ENCODE measurements at places on chromosomes 3 and 15.
A peak's percentile ranks its signal among the peaks of the same experiment; 100 is the strongest.

DNA sequence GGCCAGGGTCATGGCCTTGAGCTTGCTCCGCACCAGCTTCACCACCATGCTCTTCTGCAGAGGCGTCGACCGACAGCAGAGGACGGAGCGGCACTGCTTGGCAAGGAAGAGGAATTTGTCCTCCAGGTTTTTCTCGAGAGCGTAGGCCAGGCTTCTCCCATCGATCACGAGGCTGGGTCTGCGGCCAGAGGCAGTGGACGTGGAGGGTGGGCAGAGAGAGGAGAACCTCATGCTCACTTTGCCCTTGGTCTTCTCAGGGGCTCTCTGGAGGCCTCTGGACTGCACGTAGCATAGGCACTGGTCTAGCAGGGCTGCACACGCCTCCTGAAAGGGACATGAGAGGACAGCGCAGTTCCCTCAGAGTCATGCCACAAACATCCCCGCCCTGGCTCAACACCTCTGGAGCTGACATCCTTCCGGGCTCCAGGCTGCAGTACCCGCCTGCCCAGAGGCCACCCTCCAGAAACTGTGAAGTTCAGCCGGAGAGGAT is 168.3 kb downstream of the ATP10A start:
- DNase-seq: no peak

- no peak for DNase-seq
Observed at GRCh38 chr3:138084196-138084595, 31.2 kb downstream of the DZIP1L start.

DNA sequence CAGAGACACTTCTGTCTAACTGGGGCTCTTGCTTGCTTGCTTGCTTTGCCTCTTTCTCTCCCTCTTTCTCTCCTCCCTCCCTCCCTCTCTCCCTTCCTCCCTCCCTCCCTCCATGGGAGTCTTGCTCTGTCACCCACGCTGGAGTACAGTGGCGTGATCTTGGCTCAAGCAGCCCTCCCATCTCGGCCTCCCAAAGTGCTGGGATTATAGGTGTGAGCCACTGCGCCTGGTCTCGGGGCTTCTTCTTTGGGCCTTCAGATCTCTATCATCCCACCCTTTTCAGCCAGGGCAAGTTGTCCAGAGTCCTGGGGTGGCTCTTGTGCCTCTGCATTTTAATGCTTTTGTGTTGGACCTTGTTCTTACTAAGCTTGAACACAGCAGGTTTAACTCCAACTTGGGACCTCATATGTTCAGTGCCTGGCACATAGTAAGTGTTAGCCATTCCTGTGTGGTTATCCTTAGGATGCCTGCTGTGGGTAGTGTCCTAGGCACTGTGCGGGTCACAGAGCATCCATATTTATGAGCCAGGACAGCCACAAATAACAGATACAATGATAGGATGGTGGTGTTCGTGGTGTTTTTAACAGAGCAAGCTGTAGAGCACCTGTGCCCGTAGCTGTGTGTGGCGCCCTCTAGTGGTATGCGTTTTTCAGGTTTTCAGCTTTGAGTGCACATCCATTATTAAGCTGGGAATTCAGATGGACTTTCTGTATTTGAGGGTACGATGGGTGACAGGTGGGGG is 75.1 kb downstream of the CCK start:
- peak; percentile 51 for DNase-seq

- peak; percentile 98 for DNase-seq
Observed at GRCh38 chr15:74193299-74193718, 9.3 kb downstream of the STRA6 start.

GRCh38 chr3:50194128-50194902 is 2.9 kb downstream of the GNAT1 start:
- DNase-seq: peak; percentile 60

DNA sequence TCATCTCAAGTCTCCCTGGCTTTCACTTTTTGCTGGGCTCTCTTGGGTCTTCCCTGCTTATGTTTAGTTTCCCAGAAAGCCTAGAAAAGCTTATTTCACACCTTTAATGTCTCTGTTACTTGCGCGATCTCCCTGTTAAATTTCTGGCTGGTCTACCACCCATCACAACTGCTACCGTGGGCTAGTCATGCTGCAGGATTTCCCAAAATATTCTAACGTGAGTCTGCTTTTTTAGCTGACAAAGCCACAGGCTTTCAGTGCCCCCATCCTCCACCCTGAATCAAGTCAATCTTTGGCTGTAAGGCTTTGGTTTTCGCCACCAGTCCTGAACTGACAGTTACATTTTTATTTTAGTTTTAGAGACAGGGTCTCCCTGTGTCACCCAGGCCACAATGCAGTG is 74.1 kb downstream of the SUMF1 start:
- DNase-seq: no peak

- DNase-seq: no peak
Observed at GRCh38 chr15:31272558-31273257, 53.9 kb upstream of the KLF13 start.

GRCh38 chr3:81789691-81790090 is 28.2 kb upstream of the GBE1 start:
- no peak for DNase-seq

- DNase-seq: no peak
Observed at GRCh38 chr3:133014325-133014724, 23.9 kb upstream of the TMEM108 start.

DNA sequence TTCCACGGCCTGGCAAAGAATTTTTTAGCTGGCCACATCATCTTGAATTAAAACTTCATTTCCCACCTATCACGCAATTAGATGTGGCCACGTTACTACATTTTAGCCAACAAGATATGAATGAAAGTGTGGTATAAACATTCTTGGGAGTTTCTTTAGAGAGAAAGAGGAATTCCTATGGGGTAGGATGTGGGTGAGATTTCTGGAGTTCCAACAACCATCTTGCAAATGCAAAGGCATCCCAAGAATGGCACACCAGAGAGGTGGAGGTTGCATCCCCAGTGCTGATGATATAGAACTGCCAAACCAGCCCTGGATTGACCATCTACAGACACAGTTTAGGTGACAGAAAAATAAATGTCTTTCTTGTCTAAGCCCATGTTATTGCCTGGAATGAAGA is 66.3 kb upstream of the AKAP13 start:
- DNase-seq: no peak

DNA sequence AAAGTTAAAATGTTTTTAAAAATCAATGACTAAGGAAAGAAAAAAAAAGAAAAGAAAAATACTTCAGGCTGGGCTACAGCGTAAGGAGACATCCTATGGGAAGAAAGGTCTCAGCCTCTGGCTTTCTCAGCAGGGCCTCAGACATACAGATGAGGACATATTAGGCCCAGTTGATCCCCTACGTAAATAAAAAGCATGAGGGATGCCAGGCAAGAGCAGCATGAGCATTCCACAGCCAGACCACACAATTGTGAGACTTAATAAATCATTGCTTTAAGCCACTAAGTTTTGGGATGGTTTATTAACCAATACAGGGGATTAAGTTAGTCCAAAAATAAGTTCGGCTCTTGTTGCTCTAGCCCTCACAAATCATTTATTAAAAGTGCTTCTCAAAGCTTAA is 394.1 kb upstream of the NECTIN3 start:
- DNase-seq: no peak

- no peak for DNase-seq
Observed at GRCh38 chr3:8911781-8912180, 51.5 kb downstream of the RAD18 start.

Measured in mammary epithelial cell (primary cell).